Activated CD4-positive, alpha-beta T cell treated with anti-CD3 and anti-CD28 coated beads for 36 hours (primary cell): ENCODE measurements at places on chromosomes 3 and 15. TPM values are rescaled to one million over a fixed set of nuclear protein-coding genes. Genes with fewer than 3 reads are reported as not detected.

- H3K4me1 ChIP-seq, result no peaks in the 10 kb centered on the region
- H3K27ac ChIP-seq, result no peak overlapping the region
- no peak for DNase-seq
- H3K27me3 ChIP-seq, result no peaks in the 10 kb centered on the region
These were observed 15.8 kb downstream of the ESYT3 start for GRCh38 chr3:138450181-138450580.

DNA sequence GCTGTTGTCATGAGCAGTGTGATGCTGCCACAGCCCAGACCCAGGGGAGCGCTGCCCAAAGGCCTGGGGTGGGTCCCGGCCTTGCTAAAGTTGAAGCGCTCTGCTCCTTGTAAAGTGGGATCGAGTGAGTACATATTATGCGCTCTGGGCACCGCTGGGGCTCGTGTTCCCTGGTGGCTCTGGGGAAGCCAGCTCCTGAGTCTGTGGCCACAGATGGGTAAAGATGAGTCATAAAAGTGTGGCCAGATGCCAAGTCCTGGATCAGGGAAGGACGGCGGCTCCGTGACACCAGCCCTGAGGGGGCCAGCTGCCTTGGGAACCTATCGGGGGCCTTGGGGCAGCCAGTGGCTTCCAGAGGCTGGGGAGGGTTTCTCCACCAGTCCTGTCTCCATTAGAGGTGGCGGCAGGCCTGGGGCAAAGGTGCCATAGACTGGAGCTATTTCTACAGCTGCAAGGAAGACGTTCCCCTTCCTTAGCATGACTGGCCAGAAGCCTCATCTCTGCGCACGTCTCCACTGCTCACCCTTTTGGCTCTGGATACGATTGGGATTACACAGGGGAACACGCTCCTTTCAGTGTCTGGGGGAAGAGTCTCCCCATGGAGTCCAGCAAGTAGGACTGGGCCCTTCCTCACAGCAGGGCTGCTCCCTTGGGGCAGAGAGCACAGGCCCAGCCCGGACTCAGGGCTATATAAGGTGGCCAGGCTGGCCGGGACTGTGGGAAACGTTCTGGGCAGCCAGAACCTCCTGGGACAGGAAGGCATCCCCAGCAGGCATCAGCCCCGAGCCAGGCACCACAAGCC is 1.2 kb upstream of the ITIH4 start:
- DNase-seq, result no peak
- no peaks in the 10 kb centered on the region for H3K4me1 ChIP-seq
- no peaks in the 10 kb centered on the region for H3K36me3 ChIP-seq
- H3K4me3 ChIP-seq, result no peak overlapping the region

GRCh38 chr15:65337436-65338070 is 33.1 kb downstream of the RNU5B-1 start:
- H3K27me3 ChIP-seq, result peaks cover 4% of the 10 kb centered on the region
- no peaks in the 10 kb centered on the region for H3K36me3 ChIP-seq
- H3K4me3 ChIP-seq, result no peak overlapping the region
- no peak overlapping the region for H3K27ac ChIP-seq
- no peaks in the 10 kb centered on the region for H3K4me1 ChIP-seq
- no peak for DNase-seq

Gene ZNF860
- total RNA-seq, result 0.30 TPM

DNA sequence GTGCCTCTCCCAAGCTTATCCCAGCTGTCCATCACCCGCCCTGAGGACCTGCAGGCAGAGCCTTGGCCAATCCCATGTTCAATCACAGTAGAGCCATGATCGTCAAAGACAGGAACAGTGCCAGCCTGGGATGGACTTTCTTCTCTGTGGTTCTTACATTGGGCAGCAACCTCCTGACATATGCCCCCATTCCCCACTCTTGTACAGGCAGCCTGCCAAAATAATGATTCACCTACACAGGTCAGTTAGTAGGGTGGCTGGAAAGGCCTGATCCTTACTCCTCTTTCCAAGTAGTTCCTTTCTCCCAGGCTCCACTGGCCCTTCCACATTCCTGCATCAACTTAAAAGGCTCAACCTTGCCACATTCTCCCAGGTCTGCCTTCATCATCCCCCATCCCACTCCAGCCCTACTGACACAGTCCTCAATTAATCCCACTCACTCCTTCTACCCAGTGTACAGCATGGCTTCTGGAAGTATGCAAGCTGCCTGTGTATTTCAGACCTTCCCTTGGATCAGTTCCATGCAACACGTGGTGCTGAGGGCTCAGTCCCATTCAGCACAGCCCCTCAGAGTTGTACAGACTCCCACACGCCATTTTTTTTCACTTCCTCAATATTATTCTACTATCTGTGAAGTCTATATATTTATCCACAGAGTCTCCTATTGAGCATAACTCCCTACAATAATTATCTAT is 189.8 kb downstream of the NTRK3 start:
- H3K4me1 ChIP-seq, result no peaks in the 10 kb centered on the region
- DNase-seq, result no peak
- no peaks in the 10 kb centered on the region for H3K27me3 ChIP-seq

Gene CMTM7
- total RNA-seq, result 41.1 TPM

DNA sequence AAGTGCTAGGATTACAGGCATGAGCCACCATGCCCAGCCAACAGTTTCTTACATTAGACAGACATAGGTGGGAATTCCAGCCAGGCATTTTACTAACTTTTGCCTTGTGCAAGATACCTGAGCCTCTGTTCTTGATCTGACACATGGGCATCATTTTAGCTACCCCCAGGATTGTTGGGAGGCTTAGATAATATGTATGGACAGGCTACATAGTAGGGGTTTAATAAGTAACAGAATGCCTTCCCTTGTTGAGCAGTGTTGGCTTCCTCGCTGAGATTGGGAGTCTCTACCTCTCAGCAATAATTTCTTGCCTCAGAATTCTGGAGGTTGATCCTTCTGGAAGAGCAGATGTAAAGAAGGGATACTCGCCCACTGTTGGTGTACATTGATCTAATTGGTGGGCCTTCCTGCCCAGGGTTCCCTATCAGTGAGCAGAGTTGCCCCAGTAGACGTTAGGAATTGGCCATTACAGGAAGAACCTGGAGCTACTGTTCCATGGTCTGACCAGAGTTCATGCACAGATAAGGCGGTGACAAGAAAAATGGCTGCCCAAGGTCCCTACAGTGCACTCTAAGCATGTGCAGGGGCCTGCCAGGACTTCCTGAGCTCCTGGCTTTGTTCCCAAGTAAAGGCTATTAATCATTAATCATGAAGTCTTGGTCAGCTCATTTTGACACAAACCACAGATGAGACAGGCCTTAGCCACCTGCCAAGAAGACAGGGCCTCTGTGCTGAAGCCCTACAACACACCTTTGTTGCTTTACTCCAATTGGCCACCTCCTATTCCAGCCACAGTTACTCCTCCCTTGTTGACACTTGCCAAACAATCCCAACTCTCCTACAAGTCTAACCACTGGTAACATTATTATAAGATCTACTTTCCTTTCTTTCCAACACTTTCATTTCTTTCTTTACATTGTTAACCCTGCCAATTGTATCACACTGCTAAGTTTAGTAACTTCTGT is 5.0 kb upstream of the IL17RE start:
- peaks cover 25% of the 10 kb centered on the region for H3K36me3 ChIP-seq
- no peak overlapping the region for H3K4me3 ChIP-seq
- peaks cover 63% of the 10 kb centered on the region for H3K4me1 ChIP-seq
- no peaks in the 10 kb centered on the region for H3K27me3 ChIP-seq
- peak overlapping the region; percentile 42 for H3K27ac ChIP-seq

GRCh38 chr3:115401851-115402501 is 221.3 kb upstream of the GAP43 start:
- H3K27me3 ChIP-seq, result peaks cover 2% of the 10 kb centered on the region
- no peaks in the 10 kb centered on the region for H3K4me1 ChIP-seq
- no peaks in the 10 kb centered on the region for H3K36me3 ChIP-seq
- H3K27ac ChIP-seq, result no peak overlapping the region
- DNase-seq, result no peak
- H3K4me3 ChIP-seq, result no peak overlapping the region

- H3K4me3 ChIP-seq, result no peak overlapping the region
- DNase-seq, result no peak
- H3K36me3 ChIP-seq, result peaks cover 3% of the 10 kb centered on the region
These were observed 341.7 kb downstream of the FHIT start for GRCh38 chr3:60909526-60909925.

Gene CYP1A2
- not detected for total RNA-seq

DNA sequence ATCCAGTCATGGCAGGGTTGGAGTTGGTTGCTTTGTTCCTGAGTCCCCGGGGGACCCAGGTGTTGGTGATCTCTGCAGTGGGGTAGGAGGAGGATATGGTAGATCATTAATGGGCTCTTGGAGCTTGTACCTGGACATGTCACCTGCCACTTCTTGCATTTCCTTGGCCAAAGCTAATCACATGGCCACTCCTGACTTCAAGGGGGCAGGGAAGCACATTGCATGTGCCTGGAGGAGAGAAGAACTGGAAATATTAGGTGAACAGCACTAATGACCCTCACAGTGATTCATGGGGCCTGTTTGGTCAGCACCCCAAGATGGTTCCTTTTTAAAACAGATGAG is 87.1 kb upstream of the MYZAP start:
- no peaks in the 10 kb centered on the region for H3K36me3 ChIP-seq
- no peaks in the 10 kb centered on the region for H3K4me1 ChIP-seq
- no peak for DNase-seq
- H3K27ac ChIP-seq, result no peak overlapping the region
- H3K4me3 ChIP-seq, result no peak overlapping the region

DNA sequence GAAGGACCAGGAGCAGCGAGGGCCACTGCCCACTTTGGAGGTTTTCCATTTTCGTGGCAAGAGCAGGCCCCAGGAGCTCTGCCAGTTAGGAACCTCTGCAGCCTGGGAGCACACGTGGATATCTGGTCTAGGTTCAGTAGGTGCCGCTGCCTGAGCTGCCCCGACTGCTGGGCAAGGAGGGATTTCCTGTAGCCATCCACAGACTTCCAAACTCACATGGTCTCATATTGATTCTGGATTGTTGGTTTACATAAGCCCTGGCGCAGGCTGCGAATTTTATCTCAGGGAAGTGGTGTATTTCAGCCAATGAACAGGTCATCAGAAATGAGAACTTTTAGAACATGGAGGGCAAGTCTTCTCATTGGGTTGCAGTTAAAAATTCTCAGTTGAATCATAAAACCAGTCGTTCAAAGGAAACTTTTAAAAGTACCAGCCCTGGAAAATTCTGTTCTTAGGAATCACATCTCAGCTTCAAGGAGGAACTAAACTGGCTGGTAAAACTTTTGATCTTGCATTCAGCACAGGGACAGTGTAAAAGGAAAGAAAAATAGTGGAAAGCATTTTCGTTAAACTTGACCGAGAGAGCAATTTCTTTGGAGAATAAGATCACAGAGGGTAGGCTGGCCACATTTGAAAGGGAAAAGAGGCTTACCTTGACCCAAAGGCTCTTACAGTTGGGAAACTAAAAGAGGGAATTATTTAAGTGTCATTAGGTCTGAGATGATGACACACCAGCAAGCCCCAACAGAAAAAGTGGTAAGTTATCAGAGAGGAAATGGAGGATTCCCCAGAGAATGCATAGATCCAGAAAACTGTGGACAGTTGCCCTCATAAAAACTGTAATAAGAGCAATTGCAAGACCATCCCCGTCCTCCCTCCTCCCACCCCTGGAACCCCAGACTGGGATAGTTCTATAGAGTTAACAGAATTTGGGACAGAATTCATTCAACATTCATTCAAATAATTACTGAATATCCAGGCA is 6.4 kb upstream of the RTP3 start:
- no peaks in the 10 kb centered on the region for H3K27me3 ChIP-seq
- no peak overlapping the region for H3K4me3 ChIP-seq
- H3K4me1 ChIP-seq, result peaks cover 14% of the 10 kb centered on the region
- H3K27ac ChIP-seq, result no peak overlapping the region
- no peak for DNase-seq

Gene ANKRD34C
- total RNA-seq, result not detected

DNA sequence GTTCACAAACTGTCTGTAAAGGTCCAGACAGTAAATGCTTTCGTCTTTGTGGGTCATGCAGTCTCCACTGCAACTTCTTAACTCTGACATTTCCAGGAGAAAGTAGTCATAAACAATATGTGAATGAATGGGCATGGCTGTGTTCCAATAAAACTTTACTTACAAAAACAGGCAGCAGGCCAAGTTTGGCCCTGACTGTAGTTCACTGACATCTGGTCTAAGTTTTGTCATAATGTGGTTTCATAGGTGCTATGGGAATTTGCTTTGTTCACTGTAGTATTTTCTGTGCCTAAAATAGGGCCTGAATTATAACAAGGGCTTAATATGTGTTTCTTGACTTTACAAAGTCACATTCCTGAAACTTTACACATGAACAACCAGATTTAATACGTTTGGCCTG is 186.0 kb upstream of the KBTBD8 start:
- H3K36me3 ChIP-seq, result no peaks in the 10 kb centered on the region
- peaks cover 3% of the 10 kb centered on the region for H3K27me3 ChIP-seq
- H3K27ac ChIP-seq, result no peak overlapping the region
- no peak for DNase-seq
- no peaks in the 10 kb centered on the region for H3K4me1 ChIP-seq

GRCh38 chr3:117463276-117464115 is 753.9 kb downstream of the TUSC7 start:
- H3K4me3 ChIP-seq, result no peak overlapping the region
- H3K27me3 ChIP-seq, result no peaks in the 10 kb centered on the region
- no peak overlapping the region for H3K27ac ChIP-seq

DNA sequence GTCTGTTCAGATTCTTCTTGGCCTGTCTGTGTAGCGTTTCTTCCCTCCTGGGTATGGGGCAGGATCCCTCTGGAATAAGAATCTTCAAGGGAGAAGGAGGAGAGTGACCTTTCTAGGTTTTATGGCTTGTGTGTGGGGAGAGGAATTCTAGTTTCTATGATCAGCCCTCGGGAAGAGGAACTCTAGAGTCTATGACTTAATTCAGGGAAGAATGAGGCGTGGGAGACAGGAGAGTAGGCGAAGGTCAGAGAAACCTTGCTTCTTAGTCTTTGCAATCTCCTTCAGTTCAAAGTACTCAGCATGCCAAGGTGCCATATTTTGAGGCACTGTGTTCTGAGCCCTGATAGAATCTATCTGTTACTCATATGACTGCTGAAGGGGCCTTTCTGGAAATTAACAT is 99.2 kb upstream of the C3orf80 start:
- peaks cover 2% of the 10 kb centered on the region for H3K27me3 ChIP-seq
- H3K27ac ChIP-seq, result no peak overlapping the region
- H3K4me3 ChIP-seq, result no peak overlapping the region
- no peaks in the 10 kb centered on the region for H3K36me3 ChIP-seq

DNA sequence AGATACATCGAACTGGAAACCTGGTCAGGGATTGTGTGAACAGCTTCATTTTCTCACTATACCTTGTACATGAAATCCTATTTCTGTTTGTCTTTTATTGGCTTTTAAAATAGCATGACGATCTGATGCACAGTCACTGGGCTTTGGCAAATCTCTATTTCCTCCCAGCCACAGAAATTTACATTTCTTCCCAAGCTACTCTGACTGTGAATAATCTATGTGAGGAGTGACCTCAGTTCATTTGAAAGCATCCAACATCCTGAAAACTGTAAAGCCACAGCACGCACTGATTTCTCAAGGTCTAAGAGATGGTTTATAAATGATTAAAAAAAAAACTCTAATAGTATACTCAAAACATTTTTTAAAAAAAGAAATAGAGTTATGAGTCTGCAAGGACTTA is 450.3 kb downstream of the IL5RA start:
- H3K36me3 ChIP-seq, result no peaks in the 10 kb centered on the region
- no peak for DNase-seq
- peaks cover 5% of the 10 kb centered on the region for H3K27me3 ChIP-seq
- no peak overlapping the region for H3K4me3 ChIP-seq
- H3K4me1 ChIP-seq, result no peaks in the 10 kb centered on the region
- no peak overlapping the region for H3K27ac ChIP-seq

- H3K27me3 ChIP-seq, result no peaks in the 10 kb centered on the region
- H3K4me3 ChIP-seq, result no peak within 1 kb of the TSS
- H3K36me3 ChIP-seq, result no peaks in the 10 kb centered on the region
- DNase-seq, result no peak
- H3K4me1 ChIP-seq, result no peaks in the 10 kb centered on the region
- H3K27ac ChIP-seq, result no peak within 1 kb of the TSS
These were observed at the start of gene SPATA16 for GRCh38 chr3:173140986-173141385. SPATA16 (minus strand) TSS chr3:173141235; CDS start chr3:173117731, 23,504 bp downstream.
